ENCODE measurements at places on chromosomes 3 and 15.

GRCh38 chr15:40334541-40334940 lies 6.2 kb downstream of the CCDC9B start:
- no peak for DNase-seq

- no peak for DNase-seq
Measured at GRCh38 chr3:12999147-13000140, 73.8 kb downstream of the IQSEC1 start.

GRCh38 chr15:80942746-80943565 lies 46.7 kb downstream of the MESD start:
- DNase-seq, result no peak

GRCh38 chr3:161296814-161297213 lies 74.5 kb downstream of the SPTSSB start:
- no peak for DNase-seq
